ENCODE measurements at places on chromosomes 7 and 10.

DNA sequence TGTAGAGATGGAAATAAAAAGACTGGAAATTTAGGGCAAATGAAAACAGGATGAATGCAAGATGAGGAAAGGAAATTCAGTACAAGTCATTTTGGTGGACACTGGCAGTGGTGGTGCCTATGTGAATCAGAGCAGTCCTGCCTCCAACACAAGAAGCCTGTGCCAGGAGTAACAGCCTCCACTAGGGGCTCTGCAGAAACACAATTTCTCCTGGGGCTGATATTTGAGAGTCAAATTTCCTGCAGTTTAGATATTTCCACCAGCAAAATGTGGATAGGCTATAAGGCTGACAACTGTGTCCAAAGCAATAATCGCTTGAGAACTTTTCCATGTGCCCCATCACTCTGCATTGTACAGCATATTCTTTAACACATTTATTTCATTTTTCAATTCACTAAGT is 4.7 kb upstream of the PLXDC2 start:
- H3K27ac ChIP-seq = no peak overlapping the region
- no peak overlapping the region for H3K4me3 ChIP-seq
- H3K36me3 ChIP-seq = no peaks in the 10 kb centered on the region
- H3K27me3 ChIP-seq = peaks cover 11% of the 10 kb centered on the region
- no peaks in the 10 kb centered on the region for H3K4me1 ChIP-seq

GRCh38 chr10:85642082-85642420 is 724.5 kb downstream of the GRID1 start:
- no peaks in the 10 kb centered on the region for H3K27me3 ChIP-seq
- no peak for DNase-seq
- H3K4me3 ChIP-seq = no peak overlapping the region
- H3K4me1 ChIP-seq = peaks cover 23% of the 10 kb centered on the region

DNA sequence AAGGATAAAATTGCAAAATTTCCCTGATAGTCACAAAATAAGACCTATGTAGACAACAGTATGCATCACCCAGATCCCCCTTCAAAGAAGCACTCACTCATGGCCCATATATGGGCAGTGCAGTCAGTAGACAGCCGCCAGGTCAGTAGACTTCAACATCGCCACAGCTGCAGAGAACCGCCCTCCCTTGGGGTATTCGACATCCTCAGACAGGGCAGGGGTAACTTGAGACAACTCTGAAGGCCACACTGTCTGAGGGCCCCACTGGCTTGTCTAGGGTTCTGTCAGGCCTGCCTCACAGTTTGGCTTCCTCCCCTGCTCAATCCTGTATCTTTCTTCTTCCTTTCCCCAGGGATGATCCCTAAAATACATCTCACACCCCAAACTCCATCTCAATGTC is 172.3 kb downstream of the IMMP2L start:
- H3K27me3 ChIP-seq = no peaks in the 10 kb centered on the region
- no peaks in the 10 kb centered on the region for H3K36me3 ChIP-seq
- no peak overlapping the region for H3K4me3 ChIP-seq
- no peak overlapping the region for H3K27ac ChIP-seq
- no peaks in the 10 kb centered on the region for H3K4me1 ChIP-seq
- no peak for DNase-seq

GRCh38 chr10:117214401-117214800 is 17.1 kb downstream of the KCNK18 start:
- no peak overlapping the region for H3K4me3 ChIP-seq
- no peaks in the 10 kb centered on the region for H3K36me3 ChIP-seq
- DNase-seq = no peak
- peaks cover 79% of the 10 kb centered on the region for H3K27me3 ChIP-seq
- H3K27ac ChIP-seq = no peak overlapping the region
- H3K4me1 ChIP-seq = peaks cover 13% of the 10 kb centered on the region

GRCh38 chr7:126720232-126720631 is 532.5 kb downstream of the GRM8 start:
- no peak overlapping the region for H3K27ac ChIP-seq
- no peak overlapping the region for H3K4me3 ChIP-seq
- H3K27me3 ChIP-seq = no peaks in the 10 kb centered on the region
- H3K4me1 ChIP-seq = no peaks in the 10 kb centered on the region

DNA sequence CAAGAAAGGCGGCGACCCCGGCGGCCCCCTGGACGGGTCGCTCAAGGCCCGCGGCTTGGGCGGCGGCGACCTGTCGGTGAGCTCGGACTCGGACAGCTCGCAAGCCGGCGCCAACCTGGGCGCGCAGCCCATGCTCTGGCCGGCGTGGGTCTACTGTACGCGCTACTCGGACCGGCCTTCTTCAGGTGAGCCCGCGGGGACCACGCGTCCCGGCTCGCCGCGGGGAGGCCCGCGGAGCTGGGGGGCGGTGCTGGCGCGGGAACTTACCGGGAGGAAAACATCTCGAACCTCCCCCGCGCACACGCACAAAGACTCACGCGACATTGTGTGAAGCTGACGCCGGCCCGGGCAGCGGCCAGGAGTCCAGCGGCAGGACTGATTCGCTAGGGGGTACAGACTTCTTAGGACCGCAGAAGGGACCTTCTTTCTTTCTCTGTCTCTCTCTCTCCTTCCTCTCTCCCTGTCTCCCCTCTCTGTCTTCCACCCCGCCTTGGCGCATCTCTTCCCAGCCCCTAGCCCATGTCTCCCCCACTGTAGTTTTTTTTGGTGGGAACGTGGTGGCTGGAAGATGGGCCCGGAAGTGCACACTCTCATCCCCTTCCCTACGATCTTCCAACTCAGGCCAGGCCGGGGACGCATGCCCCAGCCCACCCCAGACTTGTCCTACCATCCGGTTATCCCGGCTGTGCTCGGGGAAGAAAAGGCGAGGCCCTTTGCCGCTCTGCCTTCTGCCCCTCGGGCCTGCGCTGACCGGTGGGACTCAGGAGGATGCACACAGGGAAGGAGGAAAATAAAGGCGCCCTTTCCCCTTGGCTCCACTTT is 1.2 kb downstream of the EN2 start:
- DNase-seq = no peak
- peaks cover 31% of the 10 kb centered on the region for H3K4me1 ChIP-seq
- no peak overlapping the region for H3K4me3 ChIP-seq
- H3K36me3 ChIP-seq = no peaks in the 10 kb centered on the region
- H3K27ac ChIP-seq = no peak overlapping the region

- no peak for DNase-seq
- H3K27ac ChIP-seq = no peak overlapping the region
- H3K36me3 ChIP-seq = no peaks in the 10 kb centered on the region
- no peaks in the 10 kb centered on the region for H3K27me3 ChIP-seq
- H3K4me1 ChIP-seq = no peaks in the 10 kb centered on the region
- no peak overlapping the region for H3K4me3 ChIP-seq
These were observed 332.0 kb upstream of the GALNT17 start for GRCh38 chr7:70799841-70800405.

- H3K36me3 ChIP-seq = no peaks in the 10 kb centered on the region
- no peaks in the 10 kb centered on the region for H3K4me1 ChIP-seq
- H3K4me3 ChIP-seq = no peak overlapping the region
- H3K27ac ChIP-seq = no peak overlapping the region
- peaks cover 7% of the 10 kb centered on the region for H3K27me3 ChIP-seq
- DNase-seq = no peak
These were observed 499.4 kb downstream of the RPS24 start for GRCh38 chr10:78533098-78533497.

GRCh38 chr7:72292118-72292517 is 120.0 kb downstream of the CALN1 start:
- no peak overlapping the region for H3K4me3 ChIP-seq
- H3K27me3 ChIP-seq = no peaks in the 10 kb centered on the region
- H3K4me1 ChIP-seq = no peaks in the 10 kb centered on the region
- DNase-seq = no peak
- no peaks in the 10 kb centered on the region for H3K36me3 ChIP-seq

DNA sequence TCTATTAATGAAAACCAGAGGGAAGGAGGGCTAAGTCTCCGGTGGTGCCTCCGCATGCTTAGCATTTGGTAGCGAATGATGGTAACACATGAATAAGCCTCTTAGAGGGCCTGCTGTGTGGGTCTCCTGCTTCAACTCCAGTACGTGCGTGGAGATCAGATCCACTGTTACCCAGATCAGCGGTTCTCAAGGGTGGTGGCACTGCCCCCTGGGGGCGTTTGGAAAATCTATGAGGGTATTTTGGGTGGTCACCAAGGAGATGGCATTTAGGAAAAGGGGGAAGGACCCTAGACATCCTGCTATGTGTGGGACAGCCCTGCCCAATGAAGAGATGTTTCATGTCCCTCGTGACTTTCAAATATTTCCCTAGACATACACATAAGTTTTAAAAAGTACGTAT is 57.1 kb upstream of the TM9SF3 start:
- H3K27me3 ChIP-seq = peaks cover 28% of the 10 kb centered on the region
- H3K27ac ChIP-seq = no peak overlapping the region
- no peak for DNase-seq
- peaks cover 2% of the 10 kb centered on the region for H3K36me3 ChIP-seq
- peaks cover 4% of the 10 kb centered on the region for H3K4me1 ChIP-seq

- H3K27me3 ChIP-seq = no peaks in the 10 kb centered on the region
- H3K4me1 ChIP-seq = peaks cover 3% of the 10 kb centered on the region
- H3K27ac ChIP-seq = no peak overlapping the region
- DNase-seq = no peak
- no peaks in the 10 kb centered on the region for H3K36me3 ChIP-seq
These were observed 188.3 kb upstream of the AKR1E2 start for GRCh38 chr10:4637657-4638056.

DNA sequence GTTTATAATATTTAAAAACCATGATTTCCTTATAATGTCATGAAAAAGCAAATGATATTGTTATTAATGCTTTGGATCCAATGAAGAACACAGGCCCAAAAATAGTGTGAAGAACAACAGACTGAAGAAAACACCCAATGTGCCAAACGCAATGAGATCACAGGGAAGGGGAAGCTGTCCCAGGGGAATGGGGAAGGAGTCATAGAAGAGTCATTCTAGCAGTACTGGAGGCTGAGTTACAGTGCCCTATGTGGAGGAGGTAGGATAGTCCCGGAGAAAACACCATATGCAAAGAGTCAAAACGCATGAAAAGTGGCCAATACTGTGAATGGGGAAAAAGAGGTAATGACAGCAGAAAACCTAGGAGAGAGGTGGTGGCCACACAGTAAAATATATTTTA is 50.9 kb downstream of the TPK1 start:
- no peak overlapping the region for H3K4me3 ChIP-seq
- no peak overlapping the region for H3K27ac ChIP-seq
- H3K4me1 ChIP-seq = no peaks in the 10 kb centered on the region
- H3K36me3 ChIP-seq = no peaks in the 10 kb centered on the region
- no peak for DNase-seq
- no peaks in the 10 kb centered on the region for H3K27me3 ChIP-seq

GRCh38 chr10:63922468-63923284 is 401.5 kb downstream of the REEP3 start:
- no peak for DNase-seq
- H3K4me1 ChIP-seq = no peaks in the 10 kb centered on the region
- no peak overlapping the region for H3K27ac ChIP-seq
- peaks cover 6% of the 10 kb centered on the region for H3K27me3 ChIP-seq
- H3K4me3 ChIP-seq = no peak overlapping the region

DNA sequence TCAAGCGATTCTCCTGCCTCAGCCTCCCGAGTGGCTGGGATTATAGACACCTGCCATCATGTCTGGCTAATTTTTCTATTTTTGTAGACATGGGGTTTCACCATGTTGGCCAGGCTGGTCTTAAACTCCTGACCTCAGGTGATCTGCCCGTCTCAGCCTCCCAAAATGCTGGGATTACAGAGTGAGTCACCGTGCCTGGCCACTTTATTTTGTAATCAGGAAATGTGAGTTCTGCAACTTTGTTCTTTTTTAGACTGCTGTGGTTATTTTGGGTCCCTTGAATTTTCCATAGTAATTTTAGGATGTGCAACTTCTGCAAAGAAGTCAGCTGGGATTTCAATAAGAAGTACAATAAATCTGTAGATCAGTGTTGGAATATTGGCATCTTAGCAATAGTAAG is 96.8 kb downstream of the CYTH3 start:
- H3K27ac ChIP-seq = no peak overlapping the region
- peaks cover 42% of the 10 kb centered on the region for H3K36me3 ChIP-seq
- peaks cover 6% of the 10 kb centered on the region for H3K4me1 ChIP-seq
- no peak overlapping the region for H3K4me3 ChIP-seq

DNA sequence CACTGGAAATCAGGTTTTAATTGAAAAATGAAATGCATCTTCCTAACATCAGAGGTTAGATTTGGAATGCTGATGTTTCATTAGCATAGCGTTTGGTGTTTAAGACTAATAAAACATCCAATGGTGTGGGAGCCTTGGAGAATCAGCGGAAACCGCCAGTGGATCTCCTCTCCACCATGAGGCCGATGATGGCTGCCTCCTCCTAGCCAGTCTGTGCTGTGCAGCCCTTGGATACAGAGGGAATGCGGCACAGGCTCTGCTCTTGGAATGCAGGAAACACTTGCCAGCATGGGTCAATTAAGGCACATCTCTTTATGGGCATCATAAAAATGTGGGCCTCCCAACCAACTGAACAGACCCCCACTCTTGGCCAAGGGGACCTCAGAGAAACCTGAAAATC is 259.9 kb downstream of the GLRX3 start:
- H3K36me3 ChIP-seq = no peaks in the 10 kb centered on the region
- no peak for DNase-seq
- H3K27ac ChIP-seq = no peak overlapping the region

GRCh38 chr7:37411444-37412034 is 37.1 kb downstream of the ELMO1 start:
- H3K27me3 ChIP-seq = no peaks in the 10 kb centered on the region
- H3K36me3 ChIP-seq = no peaks in the 10 kb centered on the region
- H3K4me3 ChIP-seq = no peak overlapping the region
- no peak for DNase-seq

- peaks cover 9% of the 10 kb centered on the region for H3K4me1 ChIP-seq
- H3K27me3 ChIP-seq = no peaks in the 10 kb centered on the region
- H3K4me3 ChIP-seq = no peak overlapping the region
These were observed 105.5 kb downstream of the CUX1 start for GRCh38 chr7:101922631-101923601.

GRCh38 chr10:88881320-88881719 is 1.3 kb downstream of the STAMBPL1 start:
- DNase-seq = peak; percentile 32
- peak overlapping the region; percentile 88 for H3K4me3 ChIP-seq
- no peaks in the 10 kb centered on the region for H3K27me3 ChIP-seq
- no peaks in the 10 kb centered on the region for H3K4me1 ChIP-seq

GRCh38 chr7:76123316-76123715 is 75.4 kb downstream of the MDH2 start:
- DNase-seq = no peak
- no peaks in the 10 kb centered on the region for H3K36me3 ChIP-seq
- H3K27ac ChIP-seq = no peak overlapping the region
- H3K27me3 ChIP-seq = no peaks in the 10 kb centered on the region
- no peaks in the 10 kb centered on the region for H3K4me1 ChIP-seq

- H3K4me1 ChIP-seq = no peaks in the 10 kb centered on the region
- H3K27me3 ChIP-seq = no peaks in the 10 kb centered on the region
- H3K27ac ChIP-seq = no peak overlapping the region
- no peaks in the 10 kb centered on the region for H3K36me3 ChIP-seq
- no peak for DNase-seq
These were observed 625.4 kb upstream of the POM121L12 start for GRCh38 chr7:52410032-52410431.

- peaks cover 6% of the 10 kb centered on the region for H3K4me1 ChIP-seq
- H3K27me3 ChIP-seq = no peaks in the 10 kb centered on the region
- no peak overlapping the region for H3K4me3 ChIP-seq
- no peak for DNase-seq
- H3K27ac ChIP-seq = no peak overlapping the region
These were observed 21.3 kb downstream of the DLG5 start for GRCh38 chr10:77905086-77905748.

GRCh38 chr10:111131168-111131799 is 54.5 kb downstream of the ADRA2A start:
- H3K4me3 ChIP-seq = no peak overlapping the region
- no peaks in the 10 kb centered on the region for H3K4me1 ChIP-seq
- DNase-seq = no peak
- H3K27ac ChIP-seq = no peak overlapping the region
- no peaks in the 10 kb centered on the region for H3K36me3 ChIP-seq

- H3K4me3 ChIP-seq = peak overlapping the region; percentile 87
- H3K27me3 ChIP-seq = no peaks in the 10 kb centered on the region
- DNase-seq = no peak
- H3K27ac ChIP-seq = no peak overlapping the region
These were observed 24.4 kb downstream of the ZNF775 start for GRCh38 chr7:150403376-150404171.

Measured in mesenchymal stem cell (in vitro differentiated cells and primary cell).